ENCODE measurements at places on chromosomes 13 and 19.

DNA sequence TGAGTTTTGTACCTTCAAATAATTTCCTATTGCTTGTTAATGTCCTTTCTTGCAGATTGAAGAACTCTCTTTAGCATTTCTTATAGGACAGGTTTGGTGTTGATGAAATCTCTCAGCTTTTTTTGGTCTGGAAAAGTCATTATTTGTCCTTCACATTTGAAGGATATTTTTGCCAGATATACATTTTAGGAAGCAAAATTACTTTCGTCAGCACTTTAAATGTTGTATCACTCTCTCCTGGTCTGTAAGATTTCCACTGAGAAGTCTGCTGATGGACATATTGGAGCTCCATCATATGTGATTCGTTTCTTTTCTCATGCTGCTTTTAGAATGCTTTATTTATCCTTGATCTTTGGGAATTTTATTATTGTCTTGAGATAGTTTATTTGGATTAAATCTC, 105.5 kb downstream of the TNFSF13B start:
- DNase-seq, result no peak

DNA sequence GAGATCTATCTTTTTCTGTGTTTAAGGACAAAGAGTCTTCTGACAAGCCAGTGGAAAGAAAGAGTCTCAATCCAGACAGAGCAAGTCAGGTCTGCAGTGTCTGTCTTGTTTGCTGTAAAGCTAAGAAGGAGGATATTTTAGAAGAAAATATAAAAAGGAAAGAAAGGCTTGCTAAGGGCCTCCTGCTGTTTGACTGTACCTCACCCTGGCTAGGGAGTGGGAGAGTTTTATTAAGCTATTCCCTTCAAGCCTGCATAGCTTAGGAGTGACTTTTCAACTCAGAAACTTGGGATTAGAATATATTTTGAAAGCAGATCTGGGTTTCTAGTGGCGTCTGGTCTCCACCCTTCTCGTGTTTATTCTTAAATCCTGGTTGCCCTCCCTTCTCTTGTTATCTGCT, 460.0 kb downstream of the COG6 start:
- no peak for DNase-seq

DNA sequence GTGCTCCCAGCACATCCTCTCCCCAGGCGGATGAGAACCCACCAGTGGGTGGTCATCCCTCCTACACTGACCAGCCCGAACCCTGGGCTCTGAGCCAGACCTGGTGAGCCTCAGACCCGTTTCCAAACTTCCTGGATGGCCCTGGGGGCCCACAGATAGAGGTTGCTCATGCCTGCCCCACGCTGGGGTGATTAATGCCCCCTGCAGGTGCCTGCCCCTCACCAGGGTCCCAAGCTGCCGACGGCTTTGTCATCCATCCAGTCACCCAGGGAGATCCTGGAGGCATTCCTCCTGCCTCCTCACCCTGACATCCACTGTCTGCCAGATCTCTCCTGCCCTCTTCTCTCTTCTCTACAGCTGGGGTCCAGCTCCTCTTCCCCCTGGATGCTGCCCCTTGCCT, 28.4 kb upstream of the PLA2G4C start:
- no peak for DNase-seq

GRCh38 chr19:45554481-45554880, 30.1 kb downstream of the OPA3 start:
- DNase-seq, result no peak

DNA sequence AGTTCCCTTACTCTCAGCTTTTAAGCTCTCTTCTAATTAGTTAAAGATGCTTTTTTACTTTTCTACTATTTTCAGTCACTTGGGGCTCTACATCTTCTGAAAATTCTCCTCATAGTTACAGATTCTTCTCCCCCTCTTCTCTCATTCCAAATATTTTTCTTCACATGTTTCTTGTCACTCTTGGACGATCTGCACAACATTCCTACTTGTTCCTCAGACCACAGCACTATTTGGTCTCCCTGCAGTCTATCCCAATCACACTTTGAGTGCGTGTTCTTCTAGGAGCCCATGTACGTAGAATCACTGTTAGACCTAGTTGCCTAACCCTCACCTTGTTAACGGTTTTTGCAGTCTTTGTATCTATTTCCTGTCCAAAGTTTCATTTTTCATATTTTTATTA, 222.5 kb upstream of the SPRY2 start:
- DNase-seq, result no peak
